Panc1 (cell line): ENCODE measurements at places on chromosomes 7 and 10. TPM values are rescaled to one million over a fixed set of nuclear protein-coding genes. Genes with fewer than 3 reads are reported as not detected.

The VAX1 gene
- total RNA-seq, result 4.6 TPM

The TMEM176A gene
- total RNA-seq, result 0.39 TPM

The CTTNBP2 gene
- 1.0 TPM for total RNA-seq

The TMEM130 gene
- 0.41 TPM for total RNA-seq

The CDHR1 gene
- total RNA-seq, result 0.39 TPM

The OR6V1 gene
- total RNA-seq, result not detected

The CTNNA3 gene
- 0.85 TPM for total RNA-seq

The FGFBP3 gene
- total RNA-seq, result 1.5 TPM

The PRKCQ gene
- 0.23 TPM for total RNA-seq

The POMZP3 gene
- 21.8 TPM for total RNA-seq

DNA sequence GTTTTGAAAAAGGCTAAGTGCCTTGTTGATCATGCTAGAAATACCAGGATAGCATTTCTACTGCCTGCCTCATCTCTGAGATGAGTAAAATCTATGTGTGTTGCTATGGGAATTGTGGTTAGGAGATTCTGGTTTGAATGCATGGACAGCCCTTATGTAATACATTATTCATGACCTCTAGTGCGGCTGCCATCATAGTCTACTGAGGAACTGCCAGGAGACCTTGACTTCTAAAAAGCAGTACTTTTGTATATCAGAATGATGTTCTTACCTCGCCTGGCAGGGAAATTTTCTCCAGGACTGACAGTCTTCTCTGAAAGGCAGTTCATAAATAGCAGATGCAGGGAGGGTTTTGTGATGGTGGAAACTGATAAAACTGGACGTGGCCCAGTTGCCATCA lies 248.5 kb downstream of the NSUN6 start:
- DNase-seq, result no peak

DNA sequence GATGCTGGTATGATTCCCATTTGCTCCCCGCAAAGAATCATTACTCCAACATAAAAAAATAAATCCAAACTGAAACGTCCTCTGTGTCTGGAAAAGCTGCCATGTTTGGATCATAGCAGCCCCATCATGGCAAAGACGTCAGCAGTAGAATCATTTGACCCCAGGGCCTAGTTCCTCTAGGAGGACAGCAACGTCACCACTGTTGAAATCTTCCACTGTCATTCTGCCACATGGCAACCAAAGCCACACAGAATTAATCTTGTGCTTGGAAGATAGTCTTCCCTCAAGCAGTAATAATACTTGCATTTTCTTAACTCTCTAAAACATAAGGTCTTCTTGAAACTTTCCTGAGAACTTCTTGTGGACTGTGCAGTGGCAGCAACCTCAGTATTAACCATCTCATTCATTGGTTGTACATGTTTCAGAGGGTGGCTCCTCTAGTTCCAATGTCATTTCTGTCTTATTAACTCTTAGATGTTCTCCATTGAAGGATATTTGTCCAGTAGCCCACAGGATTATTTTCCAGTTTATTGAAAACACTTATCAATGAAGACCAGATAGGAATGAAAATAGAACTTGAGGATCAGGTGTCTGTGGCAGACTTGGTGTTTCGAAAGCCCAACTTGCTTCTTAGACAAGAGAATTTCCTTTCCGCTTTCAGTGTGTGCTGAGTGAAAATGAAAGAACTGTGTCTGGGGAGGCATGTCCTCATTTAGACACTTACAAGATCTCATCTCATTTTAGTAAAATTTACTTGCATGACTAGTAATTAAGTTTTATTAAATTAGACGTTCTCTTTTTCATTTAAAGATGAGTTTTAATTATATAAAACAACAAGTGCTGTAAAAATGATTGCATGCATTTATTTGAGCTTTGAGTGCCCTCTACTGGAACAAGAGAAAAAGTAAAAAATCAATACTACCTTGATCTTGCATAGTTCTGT lies 28.9 kb upstream of the INHBA start:
- DNase-seq, result no peak

DNA sequence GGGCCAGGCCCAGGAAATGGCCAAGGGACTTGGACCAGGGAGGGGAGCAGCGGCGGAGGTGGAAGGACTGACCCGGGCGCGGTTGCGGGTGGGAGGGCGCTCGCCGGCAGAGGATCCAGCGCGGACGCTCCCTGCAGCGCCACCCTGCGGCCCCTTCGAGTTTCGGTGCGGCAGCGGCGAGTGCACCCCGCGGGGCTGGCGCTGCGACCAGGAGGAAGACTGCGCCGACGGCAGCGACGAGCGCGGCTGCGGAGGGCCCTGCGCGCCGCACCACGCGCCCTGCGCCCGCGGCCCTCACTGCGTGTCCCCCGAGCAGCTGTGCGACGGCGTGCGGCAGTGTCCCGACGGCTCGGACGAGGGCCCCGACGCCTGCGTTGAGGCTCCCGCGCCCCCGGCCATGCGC lies 16.8 kb upstream of the ZNF467 start:
- no peak for DNase-seq

DNA sequence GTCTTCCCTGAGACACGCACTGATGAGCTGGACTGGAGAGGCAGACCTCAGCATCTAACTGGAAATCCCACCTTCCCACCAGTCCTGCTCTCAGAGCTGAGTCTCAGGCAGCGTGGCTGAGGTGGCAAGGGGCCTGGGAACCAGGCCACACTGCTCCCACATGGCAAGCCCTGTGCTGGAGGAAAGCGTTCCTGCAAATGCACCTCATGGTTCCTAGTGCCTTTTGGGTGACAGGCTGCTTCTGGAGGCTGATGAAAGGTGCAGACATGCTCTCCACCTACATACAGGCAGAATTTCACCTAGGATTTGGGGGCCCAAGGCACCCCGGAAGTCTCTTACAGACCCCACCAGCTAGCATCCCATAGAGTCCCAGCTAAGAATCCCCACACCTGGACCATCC lies 432.9 kb upstream of the FOXK1 start:
- no peak for DNase-seq

GRCh38 chr10:3668276-3668965 lies 116.6 kb downstream of the KLF6 start:
- no peak for DNase-seq

GRCh38 chr10:117275121-117275520 lies 34.2 kb downstream of the SLC18A2 start:
- no peak for DNase-seq

- DNase-seq, result no peak
Measured at GRCh38 chr10:70969188-70969587, 80.8 kb upstream of the PCBD1 start.

DNA sequence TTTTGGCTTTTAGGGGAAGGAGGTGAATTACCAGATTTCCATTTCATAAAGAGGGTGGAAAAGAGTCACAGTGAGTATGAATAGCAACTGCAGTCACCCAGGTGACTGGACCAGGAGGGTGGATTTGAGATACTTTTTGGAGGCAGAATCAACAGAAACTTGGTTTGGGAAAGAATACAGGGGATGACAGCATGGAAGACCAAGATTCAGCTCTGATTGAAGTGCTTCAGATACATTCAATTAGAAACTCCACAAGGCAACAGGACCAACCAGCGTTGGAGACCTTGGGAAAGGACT lies 83.0 kb downstream of the SGMS1 start:
- DNase-seq, result no peak

- DNase-seq, result no peak
Measured at GRCh38 chr10:98256692-98257091, 11.3 kb downstream of the LOXL4 start.

DNA sequence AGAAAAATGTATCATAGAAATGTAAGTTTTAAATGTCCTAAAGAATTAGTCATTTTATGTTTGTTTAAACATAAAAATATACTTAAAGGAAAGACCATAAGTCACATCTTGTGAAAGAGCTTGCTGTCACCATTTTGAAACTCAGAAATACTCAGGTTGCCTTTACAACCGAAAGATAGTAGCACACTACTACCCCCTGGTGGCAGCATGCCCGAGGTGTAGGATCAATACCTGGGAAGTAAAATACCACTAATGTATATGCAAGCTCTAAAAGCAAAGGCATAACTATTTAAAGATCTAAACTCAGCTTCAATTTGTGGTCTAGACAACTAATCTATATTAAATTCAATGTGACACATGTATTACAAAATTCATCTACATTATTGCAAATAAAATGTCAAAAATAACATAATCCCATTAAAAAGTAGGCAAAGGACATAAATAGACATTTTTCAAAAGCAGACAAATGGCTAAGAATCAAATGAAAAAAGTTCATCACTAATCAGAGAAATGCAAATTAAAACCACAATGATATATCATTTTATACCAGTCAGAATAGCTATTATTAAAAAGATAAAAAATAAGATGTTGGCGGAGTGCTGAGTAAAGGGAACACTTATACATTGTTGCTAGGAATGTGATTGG lies 47.7 kb upstream of the FGL2 start:
- peak; percentile 64 for DNase-seq

- DNase-seq, result no peak
Measured at GRCh38 chr10:46234431-46235060, 52.3 kb upstream of the ANTXRL start.

GRCh38 chr7:111228437-111228836 lies 137.5 kb downstream of the LRRN3 start:
- no peak for DNase-seq

- no peak for DNase-seq
Measured at GRCh38 chr10:115094416-115095140, 1.4 kb downstream of the ATRNL1 start.

GRCh38 chr7:82164813-82165212 lies 278.8 kb downstream of the CACNA2D1 start:
- DNase-seq, result no peak

DNA sequence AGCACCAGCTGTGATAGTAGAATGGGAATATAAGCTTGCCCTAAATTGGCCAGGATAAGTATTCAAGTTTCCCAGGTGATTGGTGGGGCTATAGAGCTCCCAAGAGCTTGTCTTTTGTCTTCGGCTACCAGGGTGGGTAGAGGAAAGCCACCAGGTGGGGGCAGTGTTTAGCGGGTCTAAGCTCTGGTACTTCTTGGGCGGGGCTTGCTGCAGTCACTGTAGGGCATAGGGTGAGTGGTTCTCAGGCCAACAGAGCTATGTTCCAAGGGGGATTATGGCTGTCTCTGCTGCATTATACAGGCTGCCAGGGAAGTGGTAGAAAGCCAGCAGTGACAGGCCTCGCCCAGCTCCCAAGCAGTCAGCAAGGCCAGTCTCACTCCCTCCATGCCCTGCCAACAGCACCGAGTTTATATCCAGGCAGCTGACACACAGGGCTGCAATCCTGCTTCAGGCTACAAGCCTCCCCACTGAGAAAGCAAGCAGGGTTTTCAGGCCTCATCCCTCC lies 110.7 kb downstream of the ZNF467 start:
- DNase-seq, result peak; percentile 43

DNA sequence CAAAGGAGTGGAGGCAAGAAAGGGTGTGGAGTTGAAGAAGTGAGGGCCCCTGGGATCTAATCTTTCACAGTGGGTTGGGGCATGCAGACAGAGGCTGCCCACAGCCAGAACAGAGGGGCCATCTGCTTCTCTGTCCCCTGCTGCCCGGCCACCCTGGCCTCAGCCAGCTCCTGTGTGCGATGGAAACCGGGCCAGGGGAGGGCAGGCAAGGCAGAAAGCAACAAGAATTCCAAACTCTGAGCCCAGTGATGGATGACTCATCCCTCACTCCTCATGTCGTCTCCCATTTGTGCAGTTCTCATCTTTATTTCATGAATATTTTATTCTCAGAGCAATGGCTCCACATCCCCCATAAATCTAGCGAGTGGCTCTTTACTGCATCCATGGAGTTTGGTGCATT lies 757.1 kb downstream of the GRID1 start:
- no peak for DNase-seq

GRCh38 chr7:75716992-75717626 lies 21.6 kb downstream of the HIP1 start:
- DNase-seq, result peak; percentile 83

DNA sequence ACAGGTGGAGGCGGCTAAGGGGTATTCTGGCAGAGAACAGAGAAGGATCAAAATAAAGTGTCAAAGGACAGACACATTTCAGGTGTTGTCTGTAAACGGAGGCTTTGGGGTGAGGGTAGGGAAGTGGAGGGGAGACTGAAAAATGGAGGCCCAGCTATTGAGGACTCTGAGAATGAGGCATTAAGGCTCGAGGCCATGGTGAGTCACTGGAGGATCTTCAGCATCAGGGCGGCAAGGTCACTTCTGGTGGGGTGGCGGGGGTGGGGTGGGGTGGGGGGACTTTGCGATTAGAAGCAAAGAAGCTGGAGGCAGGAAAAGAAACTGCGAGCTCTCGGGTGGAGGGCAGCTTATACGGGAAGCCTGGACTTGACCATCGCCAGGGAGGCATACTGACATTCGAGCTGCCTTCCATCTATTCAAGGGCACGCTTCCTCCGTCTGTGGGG lies 58.4 kb upstream of the PCGF5 start:
- DNase-seq, result no peak

DNA sequence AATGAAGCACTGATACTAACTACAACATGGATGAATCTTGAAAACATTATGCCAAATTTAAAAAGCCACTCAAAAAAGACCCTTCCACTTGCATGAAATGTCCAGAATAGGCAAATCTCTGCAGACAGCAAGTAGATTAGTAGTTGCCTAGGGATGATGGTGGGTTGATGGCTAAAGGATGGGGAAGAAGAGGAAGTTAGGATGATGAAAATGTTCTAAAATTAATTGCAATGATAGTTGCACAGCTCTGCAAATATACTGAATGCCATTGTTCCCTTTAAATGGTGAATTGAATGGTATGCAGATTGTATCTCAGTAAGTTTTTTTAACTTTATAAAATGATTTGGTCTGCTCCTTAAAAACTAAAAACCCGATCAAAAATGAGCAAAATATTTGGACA lies 7.3 kb upstream of the LIPA start:
- DNase-seq, result no peak

DNA sequence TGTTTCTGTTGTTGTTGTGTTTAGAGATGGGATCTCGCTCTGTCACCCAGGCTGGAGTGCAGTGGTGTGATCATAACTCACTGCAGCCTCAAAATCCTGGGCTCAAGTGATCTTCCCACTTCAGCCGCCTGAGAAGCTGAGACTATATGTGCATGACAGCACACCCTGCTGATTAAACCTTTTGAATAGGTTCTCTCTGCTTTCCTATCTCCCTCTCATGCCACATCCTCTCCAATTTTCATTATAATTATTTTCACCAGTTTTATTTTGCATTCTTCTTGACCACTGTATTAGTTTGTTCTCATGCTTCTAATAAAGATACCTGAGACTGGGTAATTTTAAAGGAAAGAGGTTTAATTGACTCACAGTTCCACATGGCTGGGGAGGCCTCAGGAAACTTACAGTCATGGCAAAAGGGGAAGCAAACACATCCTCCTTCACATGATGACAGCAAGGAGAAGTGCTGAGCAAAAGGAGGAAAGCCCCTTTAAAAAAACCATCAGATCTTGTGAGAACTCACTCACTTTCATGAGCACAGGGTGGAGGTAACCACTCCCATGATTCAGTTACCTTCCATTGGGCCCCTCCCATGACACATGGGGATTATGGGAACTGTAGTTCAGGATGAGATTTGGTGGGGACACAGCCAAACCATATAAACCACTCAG lies 12.9 kb downstream of the AGK start:
- no peak for DNase-seq
